ENCODE measurements at places on chromosomes 5 and 9.

DNA sequence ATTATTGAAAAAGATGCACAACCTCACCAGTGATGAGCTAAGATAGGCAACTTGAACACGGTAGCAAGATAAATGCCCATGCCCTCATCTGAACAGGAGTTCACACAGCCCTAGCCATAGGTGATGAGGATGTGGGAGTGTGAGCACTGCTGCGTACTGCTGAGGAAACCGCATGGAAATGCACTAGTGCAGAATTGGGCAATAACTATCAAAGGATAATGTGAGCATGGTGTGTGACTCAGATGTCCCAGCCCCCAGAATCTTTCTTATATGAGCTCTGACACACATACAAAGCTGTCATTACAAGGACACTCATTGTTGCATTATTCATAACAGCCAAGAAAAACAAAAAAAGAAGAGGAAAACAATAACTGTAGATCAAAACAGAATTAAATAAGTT, 521.2 kb downstream of the IRX1 start:
- no peak for DNase-seq

- no peak for DNase-seq
Measured at GRCh38 chr5:170474489-170475274, 29.1 kb upstream of the KCNIP1 start.

GRCh38 chr9:89662718-89663613, 58.2 kb downstream of the GADD45G start:
- DNase-seq = no peak

DNA sequence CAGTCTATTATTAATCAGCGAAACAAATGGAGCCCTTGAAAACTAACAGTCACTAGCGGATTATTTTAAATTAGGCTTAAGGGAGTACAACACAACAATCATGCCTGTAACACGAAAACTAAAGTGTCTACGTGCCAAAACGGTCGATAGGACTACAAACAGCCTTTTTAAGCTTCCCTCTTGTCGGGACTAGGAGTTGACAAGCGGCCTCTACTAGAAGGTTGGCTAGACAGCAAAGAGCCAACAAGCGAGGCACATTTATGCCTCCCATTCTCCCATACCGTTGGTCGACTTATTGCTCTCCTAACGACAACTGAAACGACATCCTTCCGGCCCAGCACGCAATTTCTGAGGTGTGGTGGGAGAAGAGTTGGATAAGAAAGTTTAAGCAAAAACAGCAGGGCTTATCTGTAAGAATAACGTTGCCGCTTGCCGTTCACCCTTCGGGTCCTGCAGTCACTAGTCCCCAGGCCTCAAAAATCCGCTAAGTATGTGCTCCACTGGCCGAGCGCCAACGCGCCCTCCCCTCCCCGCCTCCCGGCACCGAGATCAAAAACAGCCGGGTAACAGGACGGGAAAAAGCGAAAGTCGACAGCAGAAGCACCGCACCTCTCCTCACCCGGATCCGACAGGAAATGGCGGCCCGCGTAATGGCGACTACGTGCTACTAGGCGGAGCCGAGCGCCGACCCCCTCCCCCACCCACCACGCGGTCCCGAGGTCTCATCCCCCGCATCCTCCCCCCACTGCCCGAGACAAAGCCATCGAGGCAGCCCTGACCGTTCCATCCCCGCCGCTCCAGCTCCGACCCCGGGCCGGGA, 813 bp downstream of the HNRNPK start:
- DNase-seq = no peak

DNA sequence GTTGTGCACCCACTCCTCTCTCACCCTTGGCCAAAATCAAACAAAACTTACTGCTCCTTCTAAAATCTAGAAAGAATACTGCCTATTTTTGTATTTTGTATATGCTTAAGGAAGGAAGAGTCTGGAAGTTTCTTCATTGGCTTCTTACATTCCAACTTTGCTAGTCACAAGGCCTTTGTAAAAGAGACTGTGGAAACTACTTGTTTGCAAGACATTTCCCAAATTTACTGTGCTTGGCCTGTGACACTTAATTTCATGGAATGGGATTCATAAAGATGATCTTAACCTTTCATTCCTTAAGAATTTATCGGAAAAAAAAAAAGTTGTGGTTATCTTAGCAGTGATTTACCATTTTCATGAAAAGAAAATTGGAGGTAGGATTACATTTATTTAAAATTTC, 208.9 kb downstream of the VPS13A start:
- DNase-seq = no peak

- DNase-seq = no peak
Measured at GRCh38 chr5:126464016-126464415, 40.8 kb downstream of the GRAMD2B start.

- no peak for DNase-seq
Measured at GRCh38 chr5:154395407-154396106, 50.2 kb upstream of the SAP30L start.

- DNase-seq = no peak
Measured at GRCh38 chr5:10448754-10449360, 7.2 kb downstream of the ROPN1L start.

- DNase-seq = no peak
Measured at GRCh38 chr5:142434322-142434612, 109.4 kb upstream of the SPRY4 start.

DNA sequence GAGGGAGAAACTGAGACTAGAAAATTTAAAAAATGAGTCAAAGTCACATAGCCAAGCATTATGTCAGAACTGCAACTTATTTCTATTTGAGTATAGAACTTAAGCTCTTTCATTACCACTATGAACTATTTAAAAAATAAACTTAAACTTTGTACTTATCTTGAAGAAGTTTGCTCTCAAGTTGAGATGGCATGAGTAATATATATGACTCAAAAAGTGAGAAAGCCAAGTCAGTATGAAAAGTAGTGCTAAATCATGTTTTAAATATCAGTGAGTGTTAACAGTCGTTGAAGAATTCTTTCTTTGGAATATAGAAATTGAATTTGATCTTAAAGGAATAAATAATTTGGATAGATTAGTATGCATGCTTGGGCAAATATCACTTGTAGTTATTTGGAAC, 36.3 kb upstream of the CDH10 start:
- DNase-seq = no peak

DNA sequence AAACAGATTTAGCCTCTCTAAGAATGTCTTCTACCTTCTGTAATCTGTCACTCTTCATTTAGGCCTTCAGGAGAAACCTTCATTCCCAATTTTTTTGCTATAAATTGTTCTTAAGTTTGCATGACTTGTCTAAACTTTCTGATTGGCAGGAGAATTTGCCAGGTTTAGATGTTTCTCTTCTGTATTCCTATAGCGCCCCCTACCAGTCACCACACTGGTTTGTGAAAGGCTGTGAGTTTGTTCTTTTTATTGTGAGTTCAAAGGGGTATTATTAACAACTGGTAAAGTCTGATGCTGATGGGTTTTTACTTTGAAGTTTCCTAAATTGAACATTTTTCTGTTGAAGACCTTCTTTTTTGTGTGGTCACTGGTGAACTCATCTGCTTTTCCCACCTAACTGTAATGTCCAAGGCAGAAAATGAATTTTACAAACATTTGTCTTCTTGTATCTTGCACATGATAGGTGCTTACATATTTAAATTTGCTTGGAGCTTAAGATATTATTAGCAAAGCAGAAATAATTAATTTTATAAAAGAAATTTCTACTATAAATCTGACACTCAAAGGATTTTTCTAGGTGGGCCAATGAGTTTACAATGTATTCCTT, 18.4 kb upstream of the F2RL2 start:
- DNase-seq = peak; percentile 31

DNA sequence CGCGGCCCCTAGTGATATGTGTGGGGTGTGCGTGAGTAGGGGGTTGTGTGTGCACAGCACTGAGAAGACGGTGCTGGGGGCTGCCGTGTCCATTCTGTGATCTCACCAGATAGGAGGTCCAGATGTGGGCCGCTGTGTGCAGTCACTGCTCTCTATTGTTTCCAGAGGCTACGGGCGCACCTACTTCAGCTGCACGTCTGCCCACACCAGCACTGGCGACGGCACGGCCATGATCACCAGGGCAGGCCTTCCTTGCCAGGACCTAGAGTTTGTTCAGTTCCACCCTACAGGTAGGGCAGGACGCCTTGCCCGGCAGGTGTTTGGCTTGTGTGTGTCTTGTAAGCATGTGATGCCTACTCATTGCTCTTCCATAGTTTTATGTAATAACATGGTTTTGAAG, 12.6 kb downstream of the SDHA start:
- DNase-seq = no peak

Measured in kidney epithelial cell (primary cell).